ENCODE measurements at places on chromosomes 11 and 22.

- DNase-seq = peak; percentile 66
Measured at GRCh38 chr11:3824714-3825472, 15.9 kb downstream of the RHOG start.

GRCh38 chr11:18757811-18758210 is 31.8 kb upstream of the IGSF22 start:
- DNase-seq = no peak

- no peak for DNase-seq
Measured at GRCh38 chr11:72838691-72839305, 24.6 kb downstream of the ATG16L2 start.

GRCh38 chr22:24102366-24103200 is 78.7 kb upstream of the SUSD2 start:
- DNase-seq = no peak

- no peak for DNase-seq
Measured at GRCh38 chr22:49753961-49754695, 73.5 kb downstream of the BRD1 start.

GRCh38 chr11:11486002-11486401 is 133.0 kb upstream of the CSNK2A3 start:
- no peak for DNase-seq

DNA sequence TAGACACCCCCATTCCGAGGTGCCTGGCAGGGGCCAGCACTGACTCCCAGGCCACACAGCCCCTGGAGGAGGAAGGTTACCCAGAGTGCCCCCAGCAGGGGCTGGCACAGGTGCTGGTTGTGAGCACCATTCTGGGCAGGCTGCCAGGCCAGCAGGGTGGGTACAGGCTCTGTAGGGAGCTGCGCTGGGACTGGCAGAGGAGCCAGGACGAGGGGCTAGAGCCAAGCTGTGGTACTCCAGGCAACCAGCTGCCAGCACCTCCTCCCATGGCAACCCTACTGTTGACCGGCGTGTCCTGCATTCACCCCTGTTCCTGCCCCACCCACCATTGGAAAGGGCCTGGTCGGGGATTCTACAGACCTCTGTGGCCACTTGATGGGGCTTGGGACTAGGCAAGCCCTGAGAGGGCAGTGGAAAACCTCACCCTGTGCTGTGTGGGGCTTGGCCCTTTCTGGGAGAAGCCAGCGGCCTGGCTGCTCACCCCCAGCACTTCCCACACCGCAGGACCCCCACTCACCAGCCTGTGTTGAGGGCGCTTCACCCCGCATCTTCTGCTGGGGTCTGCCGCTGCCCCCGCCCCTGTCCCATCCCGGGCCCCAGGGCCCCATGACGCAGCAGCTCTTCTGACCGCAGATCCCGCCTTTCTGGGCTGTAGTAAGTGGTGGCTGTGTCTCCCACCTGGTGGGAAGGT is 1.9 kb downstream of the CLDN5 start:
- DNase-seq = no peak

GRCh38 chr22:20223421-20224255 is 44.5 kb downstream of the RTN4R start:
- no peak for DNase-seq

- no peak for DNase-seq
Measured at GRCh38 chr22:44667829-44668189, 34.2 kb upstream of the PRR5 start.

- no peak for DNase-seq
Measured at GRCh38 chr11:2510626-2511402, 66.0 kb downstream of the KCNQ1 start.

DNA sequence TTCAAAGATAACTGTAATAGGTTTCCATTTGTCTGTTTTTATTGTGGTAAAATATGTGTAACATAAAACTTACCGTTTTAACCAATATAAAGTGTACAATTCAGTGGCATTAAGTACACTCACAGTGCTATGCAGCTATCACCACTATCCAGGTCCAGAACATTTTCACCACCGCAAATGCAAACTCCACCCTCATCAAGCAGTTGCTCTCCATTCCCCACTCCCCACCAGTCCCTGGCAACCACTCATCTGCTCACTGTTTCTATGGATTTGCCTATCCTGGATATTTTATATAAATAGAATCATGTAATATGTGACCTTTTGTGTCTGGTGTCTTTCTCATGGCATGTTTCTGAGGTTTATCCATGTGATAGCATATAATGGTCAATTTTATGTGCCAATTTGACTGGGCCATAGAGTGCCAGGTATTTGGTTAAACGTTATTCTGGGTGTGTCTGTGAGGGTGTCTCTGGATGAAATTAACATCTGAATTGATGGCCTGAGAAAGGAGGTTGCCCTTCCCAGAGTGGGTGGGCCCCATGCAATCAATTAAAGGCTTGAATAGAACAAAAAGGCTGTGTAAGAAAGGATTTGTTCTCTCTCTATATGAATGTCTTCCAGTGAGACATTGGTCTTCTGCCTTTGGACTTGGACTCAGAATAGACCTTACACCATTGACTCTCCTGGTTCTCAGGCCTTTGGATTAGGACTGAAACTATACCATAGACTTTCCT is 17.2 kb upstream of the SMCO4 start:
- DNase-seq = no peak

DNA sequence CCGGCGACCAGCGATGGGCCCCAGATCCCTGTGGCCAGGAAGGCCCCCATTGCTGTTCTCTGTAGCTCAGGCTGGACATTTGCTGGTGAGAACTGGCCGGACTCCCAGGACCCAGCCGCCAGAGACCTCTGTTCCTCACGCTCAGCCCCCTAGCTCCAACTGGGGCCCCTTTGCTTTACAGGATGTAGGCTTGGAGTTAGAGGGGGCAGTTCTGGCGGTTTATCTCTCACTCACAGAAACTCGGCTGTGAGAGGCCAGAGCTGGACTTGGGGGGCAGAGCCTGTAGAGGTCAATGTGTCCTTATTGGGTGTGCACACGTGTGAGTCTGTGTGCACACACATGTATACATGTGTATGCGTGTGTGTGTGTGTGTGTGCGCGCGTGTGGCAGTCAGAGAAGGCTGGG is 502 bp downstream of the SMIM38 start:
- no peak for DNase-seq

DNA sequence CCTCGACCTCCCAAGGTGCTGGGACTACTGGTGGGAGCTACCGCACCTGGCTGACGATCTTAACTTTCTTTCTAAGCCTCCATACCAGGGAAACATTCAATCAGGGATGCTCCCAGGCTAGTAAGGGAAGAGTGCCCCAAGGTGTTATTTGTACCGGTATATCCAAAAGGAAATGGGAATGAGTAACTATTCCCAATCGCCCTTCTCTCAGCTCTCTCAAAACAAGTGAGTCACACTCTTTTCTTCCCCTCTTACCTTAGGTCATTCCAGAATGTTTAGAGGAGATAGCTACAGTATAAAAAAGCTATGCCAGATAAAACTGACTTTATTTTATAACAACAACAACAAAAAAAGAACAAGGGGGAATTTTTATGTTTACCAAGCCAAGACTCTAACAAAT is 13.7 kb downstream of the DCDC1 start:
- DNase-seq = no peak

- DNase-seq = no peak
Measured at GRCh38 chr11:35304386-35304775, 115.0 kb downstream of the SLC1A2 start.

DNA sequence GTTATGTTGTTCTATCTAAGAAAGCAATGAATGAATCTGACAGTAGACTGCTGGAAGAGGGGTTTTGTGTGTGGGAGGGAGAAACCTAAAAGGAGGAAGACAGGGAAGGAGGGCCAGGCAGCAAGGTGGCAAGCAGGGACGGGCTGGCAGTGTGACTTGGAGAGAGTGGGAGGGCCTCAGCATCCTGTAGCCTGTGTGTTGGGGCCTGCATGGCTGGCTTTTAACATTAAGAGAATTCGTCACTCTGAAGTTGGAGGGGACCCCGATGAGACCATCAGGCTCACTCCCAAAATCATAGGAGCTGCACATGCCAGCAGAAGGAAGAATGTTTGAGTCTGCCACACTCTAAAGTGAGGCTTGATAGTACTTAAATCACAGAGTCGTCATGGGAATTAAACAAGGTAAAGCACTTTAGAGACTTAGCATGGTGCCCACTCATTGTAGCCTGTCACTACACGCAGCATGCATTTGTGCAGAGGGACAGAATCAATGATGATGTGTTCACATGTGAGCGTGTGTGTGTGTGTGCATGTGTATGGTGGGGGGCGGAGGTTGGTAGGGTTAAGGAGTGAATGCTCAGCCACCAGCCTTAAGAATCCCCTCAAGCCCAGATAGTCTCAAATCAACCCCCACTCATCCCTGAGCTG is 199.5 kb downstream of the TENM4 start:
- DNase-seq = no peak

DNA sequence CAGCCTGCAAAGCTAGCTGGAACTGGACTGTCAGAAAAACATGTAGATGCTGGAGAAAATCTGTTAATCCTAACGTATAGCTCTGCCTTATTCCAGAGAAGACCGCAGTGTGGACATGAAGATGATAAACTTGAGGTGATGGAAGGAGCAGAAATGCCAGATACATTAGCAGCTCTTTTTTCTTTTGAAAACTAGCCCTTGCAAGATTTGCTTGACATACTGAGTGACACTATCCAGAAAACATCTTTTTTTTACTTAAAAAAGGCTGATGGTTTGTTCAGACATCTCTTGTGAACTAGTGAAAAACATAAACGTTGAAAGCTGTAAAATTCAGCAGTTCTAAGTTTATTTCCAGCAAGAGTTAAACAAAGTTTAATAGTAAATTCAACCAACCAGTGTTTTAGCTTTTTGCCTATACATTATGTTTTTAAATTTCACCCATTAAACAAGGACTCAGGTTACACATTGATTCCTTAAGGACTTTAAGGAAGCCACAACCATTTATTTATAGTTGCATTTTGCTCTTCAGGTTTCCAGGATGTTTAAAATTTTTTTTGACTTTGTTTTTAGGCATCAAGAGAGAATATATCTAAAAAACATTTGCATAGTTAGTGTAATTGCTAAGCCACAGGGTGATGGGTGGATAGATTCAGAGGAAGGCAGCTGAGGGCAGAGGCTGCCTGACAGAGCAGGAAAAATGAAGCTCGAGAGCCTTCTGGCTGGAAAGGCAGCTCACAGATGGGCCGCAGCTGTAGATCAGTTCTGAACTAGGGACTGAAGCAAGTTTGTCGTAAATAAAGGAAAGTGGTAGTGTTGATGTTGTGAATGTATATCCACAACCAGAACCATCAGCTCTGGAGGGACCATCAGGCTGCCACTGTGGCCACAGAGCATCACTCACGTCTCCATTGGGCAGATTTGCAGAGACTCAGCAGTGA is 9.5 kb downstream of the SNAP29 start:
- no peak for DNase-seq

DNA sequence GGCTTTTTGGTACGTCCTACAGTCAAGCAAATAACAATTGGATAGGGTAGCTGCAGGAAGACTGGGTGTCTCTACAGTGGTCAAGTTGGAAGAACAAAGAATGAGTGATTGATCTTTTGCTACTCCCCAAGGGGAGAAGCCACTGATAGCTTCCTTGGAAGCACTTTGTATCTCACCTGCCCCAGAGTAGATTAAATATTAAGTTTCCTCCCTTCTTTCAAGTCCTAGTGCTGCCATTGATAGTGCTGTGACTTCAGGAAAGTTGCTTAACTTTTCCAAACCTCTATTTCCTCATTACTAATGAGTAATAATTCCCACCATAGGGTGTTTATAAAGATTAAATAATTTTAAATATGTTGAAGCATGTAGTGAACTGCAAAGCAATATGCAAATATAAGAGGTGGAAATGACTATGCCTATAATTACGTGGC is 35.6 kb upstream of the EHF start:
- DNase-seq = no peak

DNA sequence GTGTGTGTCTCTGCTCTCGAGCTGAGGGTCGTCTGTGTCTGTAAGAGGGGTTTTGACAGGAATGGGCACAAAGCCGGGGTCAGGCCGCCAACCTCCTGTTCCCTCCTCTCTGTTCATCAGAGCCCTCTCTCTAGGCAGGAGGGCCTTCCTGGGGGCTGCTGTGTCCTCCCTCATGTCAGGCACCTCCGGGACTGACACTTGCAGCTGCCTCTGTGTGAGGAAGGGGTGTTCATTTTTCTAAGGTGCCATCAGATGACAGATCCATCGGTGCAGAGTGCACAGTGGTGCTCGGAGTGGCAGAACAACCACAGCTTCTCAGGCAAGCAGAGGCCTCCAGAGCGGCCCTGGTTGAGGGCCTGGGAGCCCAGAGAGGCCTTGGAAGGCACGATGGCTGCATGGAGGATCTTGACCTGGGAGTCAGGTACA is 265.4 kb upstream of the B3GAT1 start:
- DNase-seq = no peak

- DNase-seq = peak; percentile 4
Measured at GRCh38 chr11:116224154-116224888, 548.5 kb downstream of the BUD13 start.

DNA sequence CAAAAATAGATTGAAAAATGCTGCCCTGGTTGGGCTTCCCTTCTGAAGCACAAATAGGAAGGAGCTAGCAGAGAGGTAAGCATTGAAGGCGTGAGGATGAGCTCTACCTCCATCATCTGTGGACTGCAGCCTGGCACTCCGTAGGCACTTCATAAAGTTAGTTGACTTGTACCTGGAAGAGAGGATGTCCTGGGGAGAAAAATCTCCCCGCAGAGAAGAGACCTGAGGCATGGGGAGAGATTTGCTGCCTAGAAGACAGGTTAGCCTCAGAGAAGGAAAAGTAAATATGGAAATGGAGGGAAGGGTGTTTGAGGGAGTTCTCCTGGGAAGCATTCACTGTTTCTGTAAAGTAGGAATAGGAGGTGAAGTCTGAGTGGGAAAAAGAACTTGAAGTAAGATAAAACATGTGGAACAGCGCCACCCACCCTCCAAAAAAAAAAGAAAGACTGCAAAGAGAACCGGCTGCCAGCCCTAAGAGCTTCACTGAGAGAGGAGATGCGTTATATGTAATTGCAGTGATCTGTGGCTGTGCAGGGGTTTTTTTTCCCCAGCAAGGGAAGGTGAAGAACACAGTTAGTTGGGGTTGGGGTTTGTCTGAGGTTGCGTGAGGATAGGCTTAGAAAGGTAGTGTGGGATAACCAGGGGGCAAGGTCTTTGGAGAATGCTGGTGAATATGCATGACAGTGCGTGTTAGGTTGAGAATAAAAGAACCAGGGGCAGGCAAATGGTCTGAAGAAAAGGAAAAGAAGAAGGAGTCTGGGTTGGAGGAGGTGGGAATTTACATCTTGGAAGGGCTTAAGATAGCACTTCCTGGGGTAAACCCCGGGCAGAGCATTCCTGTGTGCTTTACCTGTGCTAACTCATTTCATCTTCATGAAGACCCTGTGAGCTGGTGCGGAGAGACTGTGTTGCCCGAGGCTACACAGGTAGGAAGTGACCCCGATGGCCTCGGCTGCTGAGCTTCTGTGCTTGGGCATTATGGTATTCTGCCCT is 16.0 kb downstream of the TNRC6B start:
- DNase-seq = no peak

All from activated CD4-positive, CD25-positive, alpha-beta regulatory T cell (primary cell).